ENCODE measurements at places on chromosomes 6 and 20.

- DNase-seq: peak; percentile 67
These were observed 125.2 kb downstream of the HIVEP2 start for GRCh38 chr6:142819603-142820337.

DNA sequence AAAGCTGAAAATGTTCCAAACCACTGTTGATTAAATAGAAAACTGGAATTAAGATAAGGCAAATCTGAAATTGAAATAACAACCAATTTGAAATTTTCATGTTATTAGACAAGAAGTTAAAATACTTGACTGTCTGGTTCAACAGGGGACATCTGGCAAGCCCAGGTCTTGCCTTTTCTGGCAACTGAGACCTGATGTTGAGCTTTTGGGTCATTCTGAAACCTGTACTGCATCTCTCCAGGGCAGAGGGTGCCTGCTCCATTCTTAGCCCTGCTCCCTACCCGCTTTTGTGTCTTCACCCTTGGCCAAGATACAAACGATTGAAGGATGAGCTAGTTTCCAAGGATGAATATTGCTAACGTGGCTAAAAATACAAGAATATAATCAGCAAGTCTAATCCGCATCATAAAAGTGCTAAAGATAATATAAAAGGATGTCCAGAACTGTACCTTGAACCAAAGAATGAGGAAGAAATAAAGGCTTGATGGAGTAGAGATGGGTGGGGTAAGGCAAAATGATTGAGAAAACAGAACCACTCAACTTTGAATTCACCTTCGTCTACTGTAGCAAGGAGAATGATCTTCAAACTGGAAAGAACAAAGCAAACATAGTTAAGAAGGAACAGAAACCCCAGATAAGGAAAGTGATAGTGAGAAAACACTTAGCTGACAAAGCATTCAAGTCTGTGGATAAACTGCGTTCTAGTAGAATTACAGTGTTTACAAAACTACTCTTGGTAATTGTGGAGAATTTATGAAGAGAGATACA, 109.8 kb upstream of the MAN1A1 start:
- no peak for DNase-seq

GRCh38 chr20:52290569-52290968, 99.0 kb upstream of the ZFP64 start:
- no peak for DNase-seq

GRCh38 chr6:156980515-156980914, 203.3 kb downstream of the ARID1B start:
- DNase-seq: no peak

GRCh38 chr6:111201764-111202163, 114.5 kb downstream of the SLC16A10 start:
- DNase-seq: no peak

GRCh38 chr6:25137916-25138232, 141.3 kb upstream of the CARMIL1 start:
- DNase-seq: no peak

- DNase-seq: no peak
These were observed 51.4 kb upstream of the MAP3K4 start for GRCh38 chr6:160940197-160940596.

- DNase-seq: no peak
These were observed 112.4 kb upstream of the ATXN1 start for GRCh38 chr6:16873698-16874097.

DNA sequence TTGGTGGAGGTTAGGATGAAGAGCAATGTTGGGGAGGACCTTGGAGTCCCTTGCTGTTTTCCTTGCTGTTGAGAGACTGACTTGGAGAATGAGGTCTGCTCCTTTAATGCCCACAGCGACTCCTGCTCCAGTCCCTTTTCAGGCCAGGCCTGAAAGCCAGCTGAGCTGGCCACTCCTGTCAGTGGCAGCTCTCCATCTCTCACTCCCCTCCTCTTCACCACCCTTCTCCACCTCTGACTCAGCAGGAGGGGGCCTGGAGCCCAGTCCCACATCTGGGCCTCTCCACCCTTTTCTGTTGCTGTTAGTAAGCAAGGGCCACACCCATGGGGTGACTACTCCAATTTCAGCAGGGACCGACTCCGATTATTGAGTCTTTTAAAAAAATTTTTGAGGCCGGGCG, 2.2 kb downstream of the SNX21 start:
- peak; percentile 80 for DNase-seq

DNA sequence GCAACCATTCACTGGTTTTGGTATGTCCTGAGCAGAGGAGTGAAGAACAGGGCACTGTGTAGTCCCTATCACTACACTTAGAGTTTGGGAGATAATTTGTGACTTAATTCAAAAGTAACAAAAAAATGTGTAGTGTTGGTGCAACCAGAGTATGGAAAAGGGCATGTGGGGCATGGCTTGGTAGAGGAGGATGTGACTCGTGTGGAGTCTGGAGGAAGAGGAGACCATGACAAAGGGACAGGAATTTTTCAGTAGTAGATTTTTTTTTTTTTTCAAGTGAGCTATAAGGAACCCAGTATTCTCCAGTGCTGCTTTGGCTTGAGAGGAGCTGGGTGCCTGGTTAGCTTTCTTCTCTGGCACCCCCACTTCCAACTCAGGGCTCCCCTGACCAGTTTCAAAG, 5.1 kb downstream of the MTRES1 start:
- DNase-seq: no peak

GRCh38 chr6:112181130-112181529, 73.2 kb downstream of the LAMA4 start:
- DNase-seq: no peak

- DNase-seq: no peak
These were observed 213.1 kb downstream of the PREX1 start for GRCh38 chr20:48614593-48615274.

DNA sequence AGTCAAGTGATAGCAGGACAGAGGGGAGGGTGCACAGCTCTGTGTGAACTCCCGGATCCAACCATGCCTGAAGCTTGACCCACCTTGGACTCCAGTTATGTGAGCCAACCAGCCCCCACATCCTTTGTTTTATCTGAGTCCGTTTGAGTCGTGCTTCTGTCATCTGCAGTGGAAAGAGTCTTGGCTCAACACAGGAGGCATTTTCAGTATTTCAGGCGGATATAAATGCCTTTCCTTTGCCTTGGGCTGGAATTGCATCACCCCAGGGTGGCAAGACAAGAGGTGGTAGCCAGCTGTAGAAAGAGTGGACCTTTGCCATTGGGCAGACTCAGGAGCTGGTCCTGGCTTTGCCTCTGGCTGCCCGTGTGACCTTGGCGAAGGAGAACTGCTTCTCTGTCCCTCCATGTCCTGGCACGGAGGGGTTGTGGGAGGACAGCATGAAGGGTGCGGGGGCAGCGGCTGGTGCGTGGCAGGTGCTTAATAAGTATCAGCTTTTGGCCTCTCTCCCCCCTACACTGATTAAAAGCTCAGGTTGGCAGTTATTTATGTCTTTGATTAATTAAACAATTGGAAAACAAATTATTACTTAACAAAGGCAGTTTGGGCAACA, 42.6 kb upstream of the APCDD1L start:
- no peak for DNase-seq

DNA sequence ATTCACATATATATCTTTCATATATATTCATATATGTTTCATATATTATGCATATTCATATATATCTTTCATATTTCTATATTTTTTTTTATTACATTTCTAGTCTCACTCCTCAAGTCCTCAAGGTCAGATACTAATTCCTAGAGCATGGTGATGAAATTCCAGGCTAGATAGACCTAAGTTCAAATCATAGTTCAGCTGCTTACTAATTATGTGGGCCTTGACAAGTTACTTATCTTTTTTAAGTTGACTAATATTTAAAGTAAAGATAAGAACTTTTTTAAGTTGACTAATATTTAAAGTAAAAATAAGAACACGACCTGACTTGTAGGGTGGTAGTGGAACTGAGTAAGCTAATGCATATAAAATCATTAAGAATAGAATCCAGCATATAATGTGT, 495.6 kb upstream of the MAN1A1 start:
- DNase-seq: no peak

DNA sequence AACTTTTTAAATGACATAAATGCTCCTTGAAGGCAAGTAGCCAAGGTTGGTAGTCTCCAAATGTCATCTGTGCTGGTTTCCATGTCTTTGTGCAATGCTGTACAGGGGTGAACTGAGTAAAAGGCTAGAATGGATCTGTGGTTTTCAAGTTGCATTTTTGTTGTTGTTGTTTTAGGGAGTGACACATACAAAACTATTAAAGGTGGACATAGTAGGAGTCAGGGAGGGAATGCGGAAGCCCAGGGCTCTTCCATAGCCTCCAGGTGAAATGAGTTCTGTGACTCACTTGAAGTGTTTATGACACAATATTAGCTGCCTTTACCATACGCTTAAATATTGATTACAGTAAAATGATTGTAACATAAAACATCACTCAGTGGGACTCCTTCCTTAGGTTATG, 22.5 kb upstream of the QKI start:
- peak; percentile 28 for DNase-seq

DNA sequence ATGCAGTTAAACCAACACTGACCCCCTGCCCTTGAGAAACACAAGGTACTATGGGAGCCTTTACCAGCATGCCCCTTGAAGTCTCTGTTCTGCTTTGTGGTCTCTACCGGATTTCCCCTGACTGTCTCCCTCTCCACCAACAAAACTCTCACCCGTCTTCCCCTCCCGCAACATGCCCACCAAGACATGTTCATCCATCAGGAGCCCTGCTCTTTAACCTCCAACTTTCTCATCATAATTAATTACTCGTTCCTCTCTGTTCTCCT, 1.1 kb downstream of the ZNF165 start:
- no peak for DNase-seq

GRCh38 chr20:38127920-38128528, 37.0 kb downstream of the TGM2 start:
- no peak for DNase-seq

DNA sequence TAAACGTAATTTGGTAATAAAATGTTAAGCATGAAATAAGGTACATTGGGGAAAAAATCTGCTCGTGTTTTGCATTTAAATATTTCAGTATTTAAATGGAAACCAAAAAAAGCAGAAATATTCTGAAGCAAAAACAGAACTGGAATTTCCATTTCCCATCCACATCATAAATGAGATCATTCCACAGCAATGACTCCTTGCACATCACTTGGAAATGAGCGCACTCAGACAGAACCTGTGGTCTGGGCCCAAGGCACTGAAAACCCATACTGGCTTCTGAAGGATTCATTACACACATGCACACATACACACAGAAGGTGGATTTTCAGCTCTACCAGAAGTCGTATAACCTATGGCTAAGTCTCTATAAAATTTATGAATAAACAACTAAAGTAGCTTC, 174.8 kb downstream of the IBTK start:
- peak; percentile 66 for DNase-seq

DNA sequence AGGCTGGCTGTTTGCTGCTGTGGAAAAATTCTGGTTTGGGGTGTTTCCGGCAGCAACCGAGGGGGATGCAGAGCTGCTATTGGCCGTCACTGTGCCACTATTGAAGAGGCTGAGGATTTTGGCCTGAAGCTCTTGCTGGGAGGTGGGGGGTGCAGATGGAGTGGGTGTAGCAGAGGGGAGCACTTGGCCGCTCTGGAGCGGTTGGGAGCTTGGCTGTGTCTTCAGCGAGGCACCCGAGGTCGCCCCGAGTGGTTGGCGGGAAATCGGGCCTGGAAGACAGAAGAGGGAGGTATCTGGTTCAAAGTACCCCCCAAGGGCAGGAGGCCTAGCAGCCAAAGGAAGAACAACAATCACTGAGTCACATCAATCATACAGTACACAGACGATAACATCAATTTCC, 27.1 kb downstream of the NCOA5 start:
- no peak for DNase-seq

GRCh38 chr6:120214088-120214499, 864.5 kb upstream of the MAN1A1 start:
- DNase-seq: peak; percentile 39

- DNase-seq: no peak
These were observed 850.5 kb upstream of the GJE1 start for GRCh38 chr6:141282263-141282662.

- DNase-seq: no peak
These were observed 130.4 kb upstream of the LRFN2 start for GRCh38 chr6:40717411-40718057.

GRCh38 chr6:160934157-160934556, 57.4 kb upstream of the MAP3K4 start:
- DNase-seq: no peak

DNA sequence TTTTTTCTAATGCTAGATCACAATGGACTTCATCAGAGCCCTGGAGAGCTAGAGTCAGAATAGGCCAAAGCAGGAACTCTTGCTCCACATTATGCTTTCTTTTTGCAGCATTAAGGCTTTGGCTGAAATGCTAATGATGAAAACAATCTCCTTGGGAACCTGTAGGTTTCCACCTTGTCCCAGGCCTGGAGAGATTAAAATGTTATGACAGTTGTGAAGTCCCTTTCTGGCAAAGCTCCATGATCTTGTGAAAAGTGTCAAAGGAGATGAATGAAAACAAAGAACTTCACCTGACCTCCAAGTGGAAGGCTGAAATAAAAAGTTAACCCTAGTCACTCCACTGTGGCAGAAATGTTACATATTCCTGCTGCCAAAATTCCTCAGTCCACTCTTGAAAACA, 64.0 kb upstream of the LRRC1 start:
- no peak for DNase-seq

DNA sequence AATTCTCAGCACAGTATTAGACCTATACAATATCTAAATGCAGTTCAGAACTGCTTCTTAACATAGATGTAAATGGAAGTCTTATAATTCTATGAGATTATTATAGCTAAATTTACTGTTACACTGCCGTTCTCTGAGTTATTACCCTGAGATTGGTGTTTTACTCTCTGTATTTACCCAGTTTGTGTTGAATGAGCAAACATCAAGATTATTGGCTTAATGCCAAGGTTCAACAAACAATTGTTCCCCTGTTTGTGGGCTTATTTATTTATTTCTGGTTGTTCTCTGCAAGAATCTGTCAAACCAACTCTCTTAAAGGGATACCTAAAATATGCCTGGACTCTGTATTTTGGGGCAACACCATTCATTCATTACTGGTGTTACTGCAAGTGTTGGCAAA, 5.2 kb upstream of the STMND1 start:
- no peak for DNase-seq

GRCh38 chr6:11161031-11161956, 49.8 kb upstream of the ERVFRD-1 start:
- no peak for DNase-seq

DNA sequence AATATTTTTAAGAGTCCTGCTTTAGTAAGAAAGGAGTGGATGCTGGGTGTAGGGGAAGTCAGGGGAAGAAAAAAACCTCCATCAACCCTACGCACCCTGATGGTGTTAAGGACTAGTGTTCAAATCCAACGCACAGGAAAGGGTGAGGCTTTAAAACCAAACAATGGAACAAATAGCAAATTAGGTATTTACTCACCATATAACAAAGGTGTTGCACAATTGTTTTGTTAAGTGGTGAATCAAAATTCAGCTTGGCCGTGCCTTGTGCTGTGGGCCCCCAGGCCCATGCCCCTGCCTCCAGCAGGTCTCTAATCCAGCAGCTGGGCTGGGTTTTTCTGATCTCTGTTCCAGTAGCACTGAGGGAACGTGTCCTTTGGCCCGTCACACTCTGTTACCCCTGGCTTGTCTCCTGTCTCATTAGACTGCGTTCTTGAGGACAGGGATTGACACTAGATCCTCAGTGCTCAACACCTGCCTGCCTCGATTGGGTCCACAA, 11.8 kb downstream of the FAM83D start:
- DNase-seq: no peak

Data from cardiac fibroblast (primary cell).